ENCODE measurements at places on chromosomes 16 and 17.

DNA sequence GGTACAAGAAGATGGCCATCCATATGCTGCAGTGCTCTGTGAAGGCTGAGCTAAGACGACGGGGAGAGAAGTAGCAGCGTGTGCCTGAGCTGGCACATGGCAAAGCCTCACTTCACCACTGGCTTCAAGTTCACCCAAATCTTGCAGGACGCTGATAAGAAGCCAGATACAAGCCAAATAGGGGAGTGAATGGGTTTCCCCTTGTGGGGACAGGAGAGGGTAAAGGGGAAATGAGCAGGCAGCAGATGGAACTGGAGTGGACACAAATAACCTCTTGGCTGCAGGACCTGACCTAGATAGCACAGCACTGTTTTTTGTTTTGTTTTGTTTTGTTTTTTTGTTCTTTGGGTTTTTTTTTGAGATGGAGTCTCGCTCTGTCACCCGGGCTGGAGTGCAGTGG is 21.0 kb upstream of the PITPNA start:
- DNase-seq = no peak

- no peak for DNase-seq
Observed at GRCh38 chr17:11608396-11608795, 10.1 kb downstream of the DNAH9 start.

GRCh38 chr17:74042744-74043486 is 160.6 kb upstream of the RPL38 start:
- peak; percentile 85 for DNase-seq

GRCh38 chr17:77182205-77183172 is 41.7 kb downstream of the SEC14L1 start:
- DNase-seq = no peak

- no peak for DNase-seq
Observed at GRCh38 chr16:85146922-85147651, 34.8 kb upstream of the CIBAR2 start.

DNA sequence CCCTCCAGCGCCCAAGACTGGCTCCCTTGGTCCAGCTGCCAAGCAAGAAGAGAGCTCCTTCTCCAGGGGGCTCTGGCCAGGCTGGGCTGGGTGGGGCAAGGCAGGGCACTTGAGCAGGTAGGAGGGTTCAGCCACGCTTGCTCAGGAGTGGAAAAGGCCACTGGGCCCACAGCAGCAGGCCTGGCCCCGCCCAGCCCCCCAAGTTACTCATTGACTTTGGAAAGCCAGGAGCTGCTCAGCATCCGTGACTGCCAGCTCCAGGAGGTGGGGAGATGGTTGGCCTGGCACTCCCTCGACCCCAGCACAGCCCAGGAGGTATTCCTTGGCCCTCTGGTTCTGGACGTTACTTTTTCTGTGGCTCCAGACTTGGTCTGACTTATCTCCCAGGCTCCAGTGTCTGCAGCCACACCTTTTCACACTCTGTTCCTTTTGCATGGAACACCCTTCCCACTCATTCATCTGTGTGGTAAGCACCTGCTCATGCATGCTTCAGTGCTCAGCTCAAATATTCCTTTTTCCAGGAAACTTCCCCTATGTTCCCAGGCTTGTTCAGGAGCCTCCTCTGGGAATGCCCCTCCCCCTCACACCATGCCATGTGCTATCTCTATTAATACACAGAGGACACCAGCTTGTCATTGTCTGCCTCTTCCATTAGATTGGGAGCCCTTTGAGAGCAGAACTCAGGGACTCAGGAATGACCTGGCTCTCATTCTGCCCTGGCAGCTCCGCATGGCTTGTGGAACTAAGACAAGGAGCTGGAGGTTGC is at the start of gene CDH16:
Gene CDH16, minus strand, starts transcription at position 83 of the 766 bp plus-strand sequence. CDS start 820 bp downstream, outside the sequence.
- DNase-seq = no peak

- DNase-seq = no peak
Observed at GRCh38 chr17:44144966-44145739, 3.4 kb downstream of the HROB start.

- DNase-seq = no peak
Observed at GRCh38 chr17:73715769-73716168, 71.5 kb upstream of the SDK2 start.

GRCh38 chr17:63405741-63406261 is 40.3 kb downstream of the CYB561 start:
- peak; percentile 70 for DNase-seq

DNA sequence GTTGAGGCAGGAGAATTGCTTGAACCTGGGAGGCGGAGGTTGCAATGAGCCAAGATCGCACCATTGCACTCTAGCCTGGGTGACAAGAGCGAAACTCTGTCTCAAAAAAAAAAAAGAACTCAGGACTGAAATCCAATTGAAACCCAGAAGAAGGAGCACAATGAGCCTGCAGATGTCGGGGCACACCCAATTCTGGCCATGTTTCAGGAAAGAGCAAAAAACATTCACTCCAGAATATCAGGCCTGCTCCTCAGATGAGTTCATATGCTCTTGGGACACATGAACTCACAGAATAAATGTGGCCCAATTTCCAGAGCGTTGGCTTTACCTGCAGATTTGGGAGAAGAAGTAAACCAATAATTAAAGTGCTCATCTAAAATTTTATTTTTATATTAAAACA is 3.0 kb upstream of the CMTM2 start:
- DNase-seq = no peak

GRCh38 chr16:17333229-17333628 is 137.5 kb downstream of the XYLT1 start:
- no peak for DNase-seq

DNA sequence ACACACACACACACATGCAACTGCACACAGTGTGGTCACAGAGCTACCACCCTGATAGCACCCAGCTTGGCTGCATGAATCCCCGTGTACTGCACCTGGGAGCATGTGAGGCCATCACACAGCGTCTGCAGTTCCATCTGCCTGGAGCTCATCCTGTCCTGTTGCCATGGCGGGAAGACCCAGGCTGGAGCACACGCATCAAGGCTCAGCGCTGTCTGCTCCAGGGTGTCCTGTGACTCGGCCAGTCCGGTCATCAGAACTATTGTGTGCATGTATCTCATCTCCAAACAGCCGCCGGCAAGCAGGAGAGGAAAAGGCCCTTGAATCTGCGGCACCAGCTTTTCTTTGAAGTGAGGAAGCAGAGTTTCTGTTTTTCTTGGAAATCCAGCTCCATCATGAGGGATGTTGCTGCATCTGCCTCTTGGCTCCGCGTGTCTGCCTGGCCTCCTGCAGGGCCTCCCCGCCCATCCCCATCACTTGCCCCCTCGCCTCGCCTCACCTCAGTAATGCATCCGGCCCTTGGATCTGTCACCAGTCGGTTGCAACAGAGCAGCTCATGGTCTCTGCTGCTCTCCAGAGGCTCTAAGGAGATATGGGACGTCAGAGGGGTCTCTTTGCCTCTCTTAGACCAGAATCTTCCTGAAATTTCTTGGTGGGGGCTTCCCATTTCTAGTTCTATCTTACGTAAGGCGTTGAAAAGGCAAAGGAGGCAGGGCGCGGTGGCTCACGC is 23.7 kb downstream of the CACNG4 start:
- no peak for DNase-seq

GRCh38 chr16:1342526-1343427 is 8.9 kb downstream of the TSR3 start:
- DNase-seq = peak; percentile 98

DNA sequence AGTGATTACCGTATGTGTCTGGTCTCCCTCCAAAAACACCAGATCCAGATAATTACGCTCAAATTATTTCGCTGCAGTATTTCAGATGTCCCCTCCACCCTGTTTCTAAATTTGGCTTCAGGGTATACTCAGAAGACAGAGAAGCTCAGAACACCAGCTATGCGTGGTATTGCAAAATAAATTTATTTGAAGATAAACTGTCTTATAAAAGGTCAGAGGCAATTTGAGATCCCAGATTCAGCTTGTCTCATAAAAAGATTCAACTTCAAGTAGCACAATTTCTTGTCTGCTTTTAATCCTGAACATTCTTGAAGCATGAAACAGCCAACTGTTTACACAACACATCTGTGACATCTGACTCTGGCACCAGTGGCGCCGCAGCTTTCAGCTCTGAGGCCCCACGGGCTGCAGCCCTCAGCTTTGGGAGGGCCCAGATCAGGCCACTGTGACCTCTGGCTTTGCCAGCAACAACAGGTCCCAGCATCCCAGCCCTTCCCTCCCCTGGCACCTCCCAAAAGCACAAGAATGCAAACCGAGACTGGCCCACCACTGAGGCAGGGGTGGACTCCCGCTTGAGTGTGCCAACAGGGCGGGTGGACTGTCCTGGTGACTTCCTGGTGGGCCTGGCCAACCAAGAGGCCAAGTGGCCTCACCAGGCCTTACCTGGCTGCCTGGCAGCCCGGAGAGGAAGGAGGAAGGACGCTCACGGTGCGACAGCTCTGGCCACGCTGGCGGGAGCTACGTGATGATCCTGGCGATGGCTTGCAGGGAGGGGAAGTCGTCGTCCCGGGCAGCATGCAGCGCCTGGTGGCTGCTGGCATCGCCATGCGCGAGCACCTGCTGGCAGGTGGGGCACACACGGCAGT is 8.0 kb downstream of the SYNGR3 start:
- DNase-seq = no peak

DNA sequence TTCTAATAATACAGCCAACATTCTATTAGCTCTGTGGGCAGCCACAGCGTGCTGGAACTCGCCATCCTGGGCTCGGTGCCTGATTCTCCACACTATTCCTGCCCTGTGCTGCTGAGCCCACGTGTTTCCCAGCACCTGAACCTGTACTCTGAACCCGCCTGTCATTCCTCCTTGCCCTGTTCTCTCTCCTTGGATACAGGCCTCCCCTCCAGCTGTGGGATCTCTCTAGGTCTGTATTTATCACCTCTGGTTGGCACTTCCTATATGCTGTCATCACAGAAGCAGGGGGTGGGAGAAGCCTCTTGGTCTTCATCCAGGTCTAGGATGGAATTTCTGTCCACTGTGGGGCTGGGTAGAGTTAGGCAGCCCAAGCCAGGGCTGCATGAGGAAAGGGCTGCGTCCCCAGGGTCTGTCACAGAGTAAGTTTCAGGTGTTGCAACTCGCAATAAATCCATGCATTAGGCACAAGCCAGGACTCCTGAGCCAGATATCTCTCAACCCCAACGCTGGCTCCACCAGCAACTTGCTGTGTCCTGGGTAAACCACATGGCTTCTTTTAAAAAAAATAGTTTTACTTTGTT is 56.0 kb downstream of the ABAT start:
- peak; percentile 63 for DNase-seq

DNA sequence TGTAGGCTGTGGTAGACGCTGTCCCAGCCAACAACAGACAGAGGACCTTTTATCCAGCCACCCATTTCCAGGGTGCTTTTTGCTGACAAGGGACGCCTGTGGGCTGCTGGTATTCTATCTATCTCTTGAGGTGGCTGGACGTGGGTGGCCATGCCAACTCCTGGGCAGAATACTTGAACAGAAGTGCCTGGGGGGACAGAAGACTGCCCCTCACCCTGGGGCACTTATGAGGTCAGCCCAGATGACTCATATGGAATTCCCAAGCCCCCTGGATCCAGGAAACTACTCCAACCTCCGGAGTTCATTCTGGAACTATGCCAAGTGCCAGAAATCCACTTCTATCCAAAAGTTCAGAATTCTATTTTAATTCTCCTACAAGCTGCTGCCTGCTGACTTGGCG is 61.3 kb downstream of the CDRT4 start:
- peak; percentile 68 for DNase-seq

GRCh38 chr17:8066841-8067775 is 20.4 kb downstream of the ALOX12B start:
- DNase-seq = no peak

DNA sequence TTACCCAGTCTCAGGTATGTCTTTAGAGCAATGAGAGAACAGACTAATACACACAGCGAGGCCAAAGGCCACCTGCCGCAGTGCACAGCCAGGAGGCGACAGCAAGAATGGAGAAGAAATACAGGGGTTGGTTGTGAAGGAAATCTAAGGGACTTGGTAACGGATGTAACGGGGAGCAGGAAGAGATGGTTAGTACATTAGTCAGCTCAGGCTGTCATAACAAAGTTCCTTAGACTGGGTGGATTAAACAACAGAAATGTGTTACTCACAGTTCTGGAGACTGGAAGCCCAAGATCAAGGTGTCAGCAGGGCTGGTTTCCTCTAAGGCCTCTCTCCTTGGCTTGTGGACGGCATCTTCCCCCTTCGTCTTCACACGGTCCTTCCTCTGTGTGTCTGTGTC is 47.1 kb downstream of the TVP23C start:
- no peak for DNase-seq

DNA sequence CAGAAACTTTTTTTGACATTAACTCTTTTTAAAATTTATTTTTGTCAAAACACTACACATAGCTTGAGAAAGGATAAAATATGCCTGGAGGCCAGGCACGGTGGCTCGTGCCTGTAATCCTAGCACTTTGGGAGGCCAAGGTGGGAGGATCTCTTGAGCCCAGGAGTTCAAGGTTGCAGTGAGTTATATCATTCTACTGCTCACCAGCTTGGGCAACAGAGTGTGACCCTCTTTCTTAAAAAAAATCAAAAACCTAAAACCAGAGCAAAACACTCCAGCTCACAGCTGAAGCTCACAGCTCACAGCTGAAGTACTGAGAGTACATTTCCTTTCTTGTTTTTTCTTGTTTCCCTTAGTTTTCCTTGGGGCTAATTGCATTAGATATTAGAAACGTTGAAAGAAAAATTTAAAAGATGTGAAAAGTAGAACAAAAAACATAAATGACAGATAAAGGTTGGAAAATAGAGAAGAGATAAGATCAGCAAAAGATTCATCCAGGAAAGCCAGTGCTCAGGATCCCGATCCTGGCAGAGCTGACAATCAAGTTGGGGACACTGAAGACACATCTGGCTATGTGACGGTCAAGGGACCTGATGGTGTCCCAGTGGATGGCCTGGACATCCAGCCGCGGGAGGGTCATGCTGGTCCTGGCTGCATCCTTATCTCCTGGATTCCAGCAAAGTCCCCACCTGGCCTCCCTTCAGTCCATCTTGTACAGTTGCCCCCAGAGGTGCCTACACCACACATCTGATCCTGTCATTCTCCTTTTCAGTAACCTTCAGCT is 9.8 kb downstream of the CHST6 start:
- DNase-seq = no peak

DNA sequence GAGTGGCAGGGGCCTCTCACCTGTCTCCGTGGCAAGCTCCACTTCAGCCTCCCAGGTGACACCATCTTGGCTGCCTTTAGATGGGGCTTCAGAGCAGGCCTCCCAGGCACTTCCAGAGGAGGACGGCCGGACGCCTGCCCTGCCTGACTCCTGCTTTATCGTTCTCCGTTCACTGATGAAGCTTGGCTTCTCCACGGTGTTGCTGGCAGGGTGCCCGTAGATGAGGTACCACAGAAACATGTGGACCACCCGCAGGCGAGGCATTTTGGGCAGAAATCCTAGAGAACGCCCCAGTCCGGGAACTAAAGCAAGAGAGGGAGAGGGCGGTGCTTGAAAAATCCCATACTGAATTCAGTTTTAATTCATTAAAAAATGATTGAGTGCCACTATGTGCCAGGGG is 54.5 kb downstream of the GTF3C1 start:
- DNase-seq = peak; percentile 96

- peak; percentile 91 for DNase-seq
Observed at GRCh38 chr17:43021741-43022512, at the start of gene VAT1. Gene VAT1, minus strand, starts transcription at chr17:43022385. Its CDS starts 63 bp downstream, at chr17:43022322.
